ENCODE measurements at places on chromosomes 6 and 20. TPM values are rescaled to one million over a fixed set of nuclear protein-coding genes. Genes with fewer than 3 reads are reported as not detected.

The GJA10 gene
- total RNA-seq, result not detected

The TFAP2A gene
- not detected for total RNA-seq

The DUSP15 gene
- total RNA-seq, result 1.1 TPM

The RAB44 gene
- total RNA-seq, result 0.07 TPM

The RAET1L gene
- not detected for total RNA-seq

The LRRN4 gene
- total RNA-seq, result not detected

The ZGPAT gene
- total RNA-seq, result 18.7 TPM

The SOX18 gene
- total RNA-seq, result 5.7 TPM

The ZBP1 gene
- 0.42 TPM for total RNA-seq

The BMP2 gene
- 3.2 TPM for total RNA-seq

The OPRM1 gene
- total RNA-seq, result not detected

The SALL4 gene
- total RNA-seq, result 0.24 TPM

The PPP1R3G gene
- total RNA-seq, result 0.35 TPM

GRCh38 chr6:48615041-48615440 is 504.0 kb upstream of the PTCHD4 start:
- no peak for DNase-seq

DNA sequence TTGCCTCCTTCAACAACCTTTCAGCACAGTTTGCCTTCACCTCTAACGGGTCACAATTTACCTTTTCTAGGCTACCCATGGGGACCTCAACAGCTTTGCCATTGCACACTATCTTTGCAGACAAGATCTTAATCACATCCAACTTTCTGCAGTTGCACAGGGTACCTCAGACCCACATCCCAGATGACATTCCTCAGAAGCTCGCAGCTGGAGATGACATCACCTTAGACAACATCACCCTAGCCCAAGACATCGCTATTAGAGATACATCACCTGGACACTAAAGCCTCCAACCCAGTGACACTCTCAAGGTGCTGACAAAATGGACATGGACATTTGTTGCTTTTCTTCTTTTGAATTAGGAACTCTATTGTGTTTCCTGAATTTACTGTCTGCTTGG is 38.6 kb upstream of the RPP40 start:
- no peak for DNase-seq

GRCh38 chr6:37851997-37852524 is 32.5 kb downstream of the ZFAND3 start:
- no peak for DNase-seq

DNA sequence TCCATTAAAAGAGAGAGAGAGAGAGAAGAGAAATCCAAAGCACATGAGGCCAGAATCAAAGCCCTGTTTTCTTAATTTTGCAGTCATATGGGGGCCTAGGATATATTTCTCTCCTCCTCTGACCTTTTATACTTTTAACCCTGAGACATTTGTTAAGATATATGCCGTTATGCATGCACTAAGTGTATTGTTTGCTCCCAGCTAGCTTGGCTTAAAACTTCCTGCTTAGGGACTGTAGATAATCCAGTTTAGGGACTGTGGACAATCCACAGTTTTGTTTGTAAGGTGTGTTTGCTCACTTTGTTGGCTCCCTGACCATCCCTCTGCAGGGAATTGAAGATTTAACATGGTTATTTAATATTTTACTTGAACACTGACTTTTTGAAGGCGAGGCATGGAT is 166.3 kb upstream of the TSHZ2 start:
- DNase-seq, result no peak

DNA sequence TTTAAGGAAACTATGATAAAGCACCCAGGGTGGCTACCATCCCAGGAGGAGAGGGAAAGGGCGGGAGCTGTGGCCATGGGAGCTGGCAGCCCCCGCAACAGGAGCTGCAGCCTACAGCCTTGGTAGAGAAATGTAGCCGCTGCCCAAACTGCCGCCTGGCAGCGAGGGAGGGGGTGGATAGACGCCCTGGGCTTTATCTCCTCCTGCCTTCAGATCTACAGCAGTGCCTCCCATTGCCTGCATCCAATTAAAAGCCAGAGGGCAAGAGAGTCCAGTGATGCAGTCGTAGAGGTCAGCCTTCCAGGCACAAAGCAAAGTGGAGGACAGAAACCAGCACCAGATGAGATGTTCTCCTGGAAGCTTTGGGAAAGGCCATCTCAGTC is 35.0 kb upstream of the ZFAND3 start:
- DNase-seq, result no peak

DNA sequence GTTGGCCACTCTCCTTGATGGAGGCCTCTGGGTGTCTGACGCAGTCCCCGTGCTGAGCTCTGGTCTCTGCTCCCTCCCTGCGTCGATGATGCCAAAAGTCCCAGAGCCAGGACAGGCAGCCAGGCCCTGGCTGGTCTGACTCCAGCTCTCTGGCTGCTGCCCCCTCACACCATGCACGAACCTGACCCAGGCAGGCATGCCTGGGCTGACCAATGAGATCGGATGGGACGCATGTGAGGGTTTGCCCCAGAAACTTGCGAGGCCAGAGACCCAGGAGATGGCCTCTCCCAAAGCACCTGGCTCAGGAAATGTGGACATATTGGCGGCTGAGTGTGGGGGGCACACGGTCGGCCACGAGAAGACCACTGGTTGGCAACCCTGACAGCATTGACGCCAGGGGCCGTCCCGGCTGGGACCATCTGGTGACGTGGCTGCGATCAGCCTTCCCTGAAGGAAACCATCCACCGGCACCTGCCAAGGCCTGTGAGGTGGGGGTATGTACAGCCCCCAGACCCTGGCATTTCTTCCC is 51.2 kb upstream of the FRMD1 start:
- no peak for DNase-seq

GRCh38 chr6:150857062-150857944 is 8.2 kb upstream of the MTHFD1L start:
- no peak for DNase-seq

DNA sequence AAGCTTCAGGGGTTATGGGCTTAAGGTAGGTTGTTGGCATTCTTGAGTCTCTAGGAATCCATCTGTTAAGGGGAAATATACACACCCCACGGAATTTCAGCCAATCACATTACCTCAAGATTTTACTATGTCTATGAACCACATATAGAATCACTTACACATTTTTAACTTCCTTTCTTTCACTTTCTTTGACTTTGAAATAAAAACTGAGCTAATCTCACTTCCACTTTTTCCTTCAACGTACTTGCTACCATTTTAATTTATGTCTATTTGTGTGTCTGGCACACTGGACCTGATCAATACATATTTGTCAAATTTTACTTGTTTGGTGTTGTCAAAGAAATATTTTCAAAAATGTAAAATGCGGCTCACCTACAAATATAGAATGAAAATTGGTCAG is 545.4 kb upstream of the JAG1 start:
- no peak for DNase-seq

DNA sequence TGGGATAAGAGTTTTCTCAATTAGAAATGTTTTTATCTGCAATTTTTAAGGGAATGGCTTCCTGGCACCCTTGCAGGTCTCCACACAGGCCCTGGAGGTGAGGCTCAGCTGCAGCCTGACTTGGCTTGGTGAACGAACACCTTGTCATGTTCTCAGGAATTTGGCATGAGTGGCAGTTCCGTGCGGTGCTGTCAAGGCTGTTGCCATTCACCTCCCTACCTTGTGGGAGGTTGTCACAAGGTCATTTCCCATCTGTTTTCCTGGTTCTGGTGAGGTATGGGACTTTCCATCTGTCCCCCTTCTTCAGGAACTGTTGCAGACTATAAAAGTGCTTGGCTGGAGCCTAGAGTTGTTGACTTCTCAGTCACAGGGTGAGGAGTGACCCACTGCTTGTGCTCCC is 82.9 kb downstream of the ELOVL4 start:
- DNase-seq, result no peak

DNA sequence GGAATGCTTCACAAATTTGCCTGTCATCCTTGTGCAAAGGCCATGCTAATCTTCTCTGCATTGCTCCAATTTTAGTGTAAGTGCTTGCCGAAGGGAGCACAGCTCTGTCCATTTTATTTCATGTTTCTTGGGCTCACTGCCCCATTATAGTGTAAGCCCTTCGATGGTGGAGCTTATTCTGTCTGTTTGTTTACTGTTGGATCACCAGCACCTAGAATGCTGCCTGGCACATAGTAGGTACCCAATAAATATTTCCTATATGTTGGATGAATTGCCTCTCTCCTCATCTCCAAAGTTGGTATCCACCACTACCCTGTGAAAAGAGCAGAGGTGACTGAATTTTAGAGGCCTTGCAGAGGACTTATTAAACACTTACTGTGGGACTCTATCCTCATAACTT is 18.8 kb upstream of the HMGN4 start:
- no peak for DNase-seq

DNA sequence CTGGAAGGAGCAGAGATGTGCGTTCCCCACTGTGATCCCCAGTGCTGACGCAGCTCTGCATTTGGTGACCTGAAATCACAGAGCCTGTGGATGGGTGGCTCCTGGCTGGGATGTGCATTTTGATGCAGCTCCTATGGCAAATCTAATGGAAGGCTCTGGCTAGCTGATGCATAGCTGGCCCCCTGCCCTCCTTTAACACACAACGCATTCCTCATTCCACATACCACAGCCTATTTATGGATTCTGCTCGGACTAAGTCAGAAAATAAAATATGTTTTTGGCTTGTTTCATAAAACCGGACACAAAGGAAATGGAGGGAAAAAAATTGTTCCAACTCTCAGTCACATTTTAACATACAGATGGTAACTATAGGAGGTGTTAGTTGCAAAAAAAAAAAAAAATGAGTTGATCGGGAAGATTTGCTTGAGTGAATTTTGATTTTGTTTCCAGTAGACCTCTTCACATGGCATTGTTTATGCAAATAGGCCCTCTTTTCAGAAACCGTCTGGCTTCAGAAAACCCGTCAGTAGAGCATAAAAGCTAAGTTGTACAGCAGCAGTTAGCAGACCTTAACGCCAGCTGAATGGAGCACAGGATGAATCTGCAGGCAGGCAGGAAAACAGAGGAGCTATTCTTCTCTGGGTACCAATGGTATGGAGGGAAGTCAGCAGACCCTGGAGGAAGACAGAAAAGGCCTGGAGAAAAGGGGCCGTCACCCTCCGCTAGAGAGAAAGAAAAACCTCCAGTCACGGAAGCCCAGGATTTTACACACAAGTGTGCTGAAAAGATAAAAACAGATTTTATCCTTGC is 215.4 kb downstream of the HDGFL1 start:
- no peak for DNase-seq

DNA sequence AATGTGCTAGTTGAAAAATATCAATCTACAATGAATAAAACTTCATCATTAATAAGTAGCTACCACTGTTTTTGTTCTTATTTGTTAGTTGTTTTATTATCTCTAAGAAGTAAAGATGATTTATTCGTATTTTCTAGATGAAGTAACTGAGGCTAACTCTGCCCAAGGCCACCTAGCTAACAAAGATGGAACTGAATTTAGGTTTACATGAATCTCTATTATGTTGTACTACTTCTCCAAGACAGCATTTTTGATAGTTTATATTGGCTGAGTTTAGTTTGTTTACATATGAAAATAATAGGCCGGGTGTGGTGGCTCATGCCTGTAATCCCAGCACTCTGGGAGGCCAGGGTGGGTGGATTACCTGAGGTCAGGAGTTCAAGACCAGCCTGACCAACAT is 121.5 kb downstream of the NCOA3 start:
- no peak for DNase-seq

GRCh38 chr20:45538209-45538799 is 978 bp downstream of the WFDC6 start:
- no peak for DNase-seq

DNA sequence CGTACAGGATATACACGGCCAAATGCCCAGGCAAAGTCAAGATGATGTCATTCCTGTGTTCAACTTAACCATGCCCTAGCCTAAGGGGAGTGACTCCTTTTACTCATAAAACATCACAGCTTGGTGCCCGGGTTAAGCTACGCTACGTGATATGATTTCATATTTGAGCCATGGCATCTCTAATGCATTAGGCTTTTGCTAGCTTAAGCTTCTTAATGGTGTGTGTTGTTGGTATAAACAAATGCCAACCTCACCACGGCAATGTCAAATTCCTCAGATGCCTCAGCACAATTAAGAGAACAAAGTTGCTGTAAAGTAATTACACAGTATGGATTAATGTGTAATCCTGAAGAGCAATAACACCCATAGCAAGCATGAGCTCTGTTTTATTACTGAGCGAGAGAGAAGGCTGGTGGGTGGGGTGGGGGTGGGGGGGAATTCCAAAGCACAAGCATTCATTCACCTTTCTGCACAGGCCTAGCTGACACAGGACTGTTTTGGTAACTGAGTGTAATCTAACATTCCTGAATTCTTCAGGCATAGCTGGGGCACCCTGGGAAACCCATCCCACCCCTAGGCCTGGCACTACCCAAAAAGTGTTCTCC is 44.7 kb upstream of the CNKSR3 start:
- no peak for DNase-seq

DNA sequence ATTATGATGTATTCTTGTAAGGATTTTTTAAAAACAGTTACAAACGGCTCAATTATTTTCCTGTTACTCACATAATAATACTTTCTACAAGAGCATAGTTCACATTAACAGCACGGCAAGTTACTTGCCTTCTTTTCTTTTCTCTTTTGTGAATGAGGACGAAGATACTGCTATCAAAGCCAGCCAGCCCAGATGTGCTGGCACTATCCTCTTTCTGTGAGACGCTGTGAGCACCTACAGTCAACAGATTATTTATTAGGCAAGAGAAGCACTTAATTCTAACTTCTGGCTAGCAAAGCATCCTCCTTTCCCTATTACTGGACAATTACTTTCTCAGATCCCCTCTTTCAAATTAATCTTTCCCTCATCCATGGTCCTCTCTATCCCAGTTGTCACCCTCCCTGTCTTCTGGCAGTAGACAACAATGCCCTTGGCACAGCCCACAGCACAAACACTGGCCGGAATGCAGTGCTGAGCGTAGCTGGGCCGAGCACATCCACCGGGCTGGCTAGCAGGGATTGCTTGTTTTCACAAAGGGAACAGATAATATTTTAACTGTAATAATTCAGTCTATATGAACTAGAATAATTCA is 262.1 kb downstream of the FOXC1 start:
- no peak for DNase-seq

DNA sequence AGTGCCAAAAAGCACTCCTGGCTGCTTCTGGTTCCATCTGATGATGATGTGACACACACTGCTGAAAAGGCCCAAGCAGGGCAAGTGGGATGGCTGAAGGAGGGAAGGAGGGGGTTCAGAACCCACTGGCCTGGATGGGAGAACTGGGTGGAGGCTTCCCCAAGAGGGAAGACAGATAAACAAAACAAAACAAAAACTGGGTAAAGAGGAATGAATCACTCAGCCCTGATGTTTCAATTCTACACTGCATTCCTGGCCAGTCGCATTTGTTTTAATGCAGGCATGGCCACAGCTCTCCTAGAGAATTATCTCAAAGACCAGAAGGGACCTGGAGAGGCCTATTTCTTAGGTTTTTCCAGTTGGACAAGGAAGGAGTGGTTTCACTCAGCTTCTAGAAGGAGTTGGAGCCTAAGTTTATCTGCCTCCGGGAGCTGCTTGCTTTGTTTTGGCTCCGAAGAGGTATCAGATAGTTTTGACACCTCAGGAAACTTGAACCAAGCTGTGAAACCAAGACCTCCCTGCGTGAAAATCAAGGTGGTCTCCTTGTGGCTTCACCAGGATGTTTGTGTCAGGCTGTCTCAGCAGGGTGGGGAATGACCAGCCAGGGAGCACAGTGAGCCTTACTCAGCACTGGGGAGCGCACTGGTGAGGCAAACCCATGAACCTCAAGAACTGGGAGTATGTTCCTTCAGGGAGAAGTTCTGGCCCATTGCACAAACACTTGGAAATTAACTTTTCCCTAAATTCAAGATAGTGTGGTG is 16.1 kb downstream of the TTPAL start:
- DNase-seq, result no peak
